ENCODE measurements at places on chromosomes 5 and 9.
A peak's percentile ranks its signal among the peaks of the same experiment; 100 is the strongest.

- DNase-seq, result no peak
These were observed 66.4 kb upstream of the PIK3R1 start for GRCh38 chr5:68149189-68149588.

GRCh38 chr5:63118221-63118620 lies 539.6 kb downstream of the LRRC70 start:
- DNase-seq, result no peak

GRCh38 chr5:63439537-63439936 lies 522.7 kb downstream of the HTR1A start:
- peak; percentile 29 for DNase-seq

DNA sequence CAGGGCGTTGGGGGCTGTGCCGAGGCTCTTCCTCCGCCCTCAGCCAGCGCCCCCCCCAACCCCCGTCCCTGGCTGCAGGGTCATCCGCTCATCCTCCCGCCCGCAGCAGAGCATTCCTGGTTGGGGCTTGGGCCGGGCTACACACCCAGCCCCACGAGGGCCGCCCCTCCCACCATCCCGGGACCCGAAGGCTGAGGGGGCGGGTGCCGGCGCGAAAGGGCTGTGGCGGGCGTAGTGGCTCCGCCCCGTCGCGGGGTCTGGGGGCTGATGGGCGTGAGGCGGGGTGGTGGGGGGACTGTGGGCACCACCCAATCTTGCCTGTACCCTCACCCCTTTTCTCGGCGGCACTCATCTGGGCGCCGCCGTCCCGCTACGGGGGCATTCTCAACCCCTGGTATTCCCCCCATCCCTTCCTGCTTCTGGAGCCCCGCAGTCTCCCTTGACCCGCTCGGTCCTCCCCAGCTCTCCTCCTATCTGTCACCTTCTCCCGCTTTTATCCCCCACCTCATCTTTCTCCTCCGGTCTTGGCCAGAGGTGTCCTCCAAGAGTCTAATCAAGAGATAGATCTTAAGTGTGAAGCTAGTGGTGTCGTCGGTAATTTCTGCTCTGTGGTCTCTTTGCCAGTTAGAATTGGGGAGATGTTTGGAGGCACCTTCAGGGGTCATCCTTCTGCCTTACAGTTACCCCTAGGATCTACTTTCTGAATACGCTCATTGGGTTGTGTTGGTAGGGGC lies 1.6 kb downstream of the FER start:
- no peak for DNase-seq

- DNase-seq, result no peak
These were observed 4.5 kb downstream of the SNX30 start for GRCh38 chr9:112755016-112755427.

DNA sequence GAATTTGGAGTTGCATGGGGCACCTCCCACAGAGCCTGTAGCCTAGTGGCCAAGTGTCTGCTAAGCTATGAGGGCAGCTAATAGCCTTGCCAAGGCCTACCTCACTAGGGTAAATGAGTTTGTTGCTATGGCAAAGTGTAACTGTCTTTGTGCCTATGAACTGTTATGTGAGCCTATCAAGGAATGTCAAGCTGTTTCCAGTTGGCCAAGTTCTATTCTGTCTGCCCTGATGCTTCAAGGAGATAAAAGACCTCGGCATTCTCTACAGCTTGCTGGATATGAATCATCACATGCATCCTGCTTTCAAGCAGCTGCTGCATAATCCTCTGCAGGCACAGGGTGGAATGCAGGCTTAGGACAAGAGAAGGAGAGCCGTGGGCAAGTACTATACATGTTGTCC lies 69.8 kb upstream of the CCDC112 start:
- DNase-seq, result no peak

- DNase-seq, result no peak
These were observed 1.9 kb upstream of the GFI1B start for GRCh38 chr9:132976571-132976970.

GRCh38 chr9:95726756-95727155 lies 148.7 kb upstream of the ERCC6L2 start:
- DNase-seq, result peak; percentile 50
